Smooth muscle cell of the umbilical artery (primary cell): ENCODE measurements at places on chromosomes 7 and 10. TPM values are rescaled to one million over a fixed set of nuclear protein-coding genes. Genes with fewer than 3 reads are reported as not detected.

Gene SFRP5
- not detected in 2 replicates for total RNA-seq

Gene CRTAC1
- under 0.01 TPM in 1 of 2 replicates, not detected in the other for total RNA-seq

Gene SCIN
- 6.2 and 11.3 TPM in 2 replicates for total RNA-seq

Gene FAM25C
- total RNA-seq: not detected in 2 replicates

Gene TMEM196
- total RNA-seq: not detected in 2 replicates

Gene SPDYE16
- total RNA-seq: 0.05 TPM in 1 of 2 replicates, not detected in the other

Gene AOAH
- total RNA-seq: not detected in 2 replicates

Gene MUC12
- total RNA-seq: 0.60 and 1.2 TPM in 2 replicates

Gene GPNMB
- 37.2 and 104 TPM in 2 replicates for total RNA-seq
